ENCODE measurements at places on chromosomes 7 and 10.

GRCh38 chr7:38369816-38370493 is 96.5 kb upstream of the TARP start:
- peak; percentile 85 for DNase-seq

- peak; percentile 10 for DNase-seq
These were observed 167.7 kb upstream of the INHBA start for GRCh38 chr7:41870461-41871138.

GRCh38 chr7:72309476-72309875 is 102.7 kb downstream of the CALN1 start:
- DNase-seq = no peak

- DNase-seq = no peak
These were observed 100.9 kb upstream of the CHST15 start for GRCh38 chr10:124194199-124194824.

GRCh38 chr7:70763961-70764691 is 367.8 kb upstream of the GALNT17 start:
- peak; percentile 6 for DNase-seq

- no peak for DNase-seq
These were observed 25.8 kb downstream of the EPC1 start for GRCh38 chr10:32321016-32321631.

GRCh38 chr10:102988404-102989314 is 70.6 kb downstream of the CNNM2 start:
- no peak for DNase-seq

DNA sequence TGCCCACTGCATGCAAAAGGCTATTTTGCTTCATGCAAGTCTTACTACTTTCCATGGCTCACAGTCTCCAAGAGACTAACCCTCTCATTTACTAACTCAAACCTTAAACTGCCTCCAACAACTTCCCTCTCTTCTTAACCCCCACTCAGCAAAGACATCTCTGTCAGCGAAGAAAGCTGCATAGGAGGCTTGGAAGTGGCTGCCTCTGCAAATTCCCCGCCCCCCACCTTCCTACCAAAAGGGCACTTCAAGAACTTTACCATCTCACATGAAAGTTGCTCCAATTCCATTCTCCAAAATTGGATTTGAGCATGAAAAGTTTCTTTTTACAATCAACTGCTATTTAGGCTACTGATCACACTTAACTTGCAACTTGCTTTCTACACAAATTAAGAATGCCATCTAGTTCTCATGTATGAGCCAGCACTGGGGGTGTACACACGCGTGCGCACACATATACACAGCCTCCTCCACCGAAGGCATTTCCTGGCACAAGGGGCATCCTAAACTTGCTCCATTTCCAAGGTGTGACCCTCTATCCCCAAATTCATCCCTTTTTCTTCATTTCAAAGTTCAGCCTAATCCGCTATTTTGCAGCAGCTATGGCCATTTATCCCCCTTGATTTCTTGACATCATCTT is 1.8 kb downstream of the CCDC6 start:
- DNase-seq = no peak

DNA sequence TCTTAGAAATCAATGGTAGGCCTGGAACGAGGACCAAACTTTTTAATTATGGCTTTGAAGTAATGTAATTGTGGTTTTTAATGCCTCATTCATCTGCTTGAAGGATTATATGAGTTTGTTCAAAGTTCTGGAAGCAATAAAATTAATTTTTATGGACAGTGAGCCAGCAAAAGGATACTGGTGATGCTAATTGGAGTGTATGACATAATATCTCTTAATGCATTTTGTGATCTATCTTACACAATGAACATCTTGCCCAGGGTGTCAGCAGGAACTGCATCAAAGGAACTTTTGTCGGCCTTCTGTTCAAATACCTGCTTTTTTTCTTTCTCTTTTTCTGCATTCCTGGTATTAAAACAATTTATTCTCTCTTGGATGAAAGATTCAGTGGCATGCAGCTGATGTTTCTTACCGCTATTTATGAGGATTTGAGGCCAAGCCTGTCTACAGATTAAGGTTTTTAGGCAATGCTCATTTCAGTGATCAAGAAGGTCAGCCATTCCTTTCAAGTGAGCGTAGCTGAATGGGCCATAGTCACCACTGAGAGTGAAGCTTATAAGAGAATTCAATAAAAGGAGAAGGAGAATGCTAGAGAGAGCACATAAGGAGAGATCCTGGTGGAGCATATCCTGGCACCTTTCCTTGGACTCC is 974.8 kb downstream of the SORCS3 start:
- DNase-seq = no peak

DNA sequence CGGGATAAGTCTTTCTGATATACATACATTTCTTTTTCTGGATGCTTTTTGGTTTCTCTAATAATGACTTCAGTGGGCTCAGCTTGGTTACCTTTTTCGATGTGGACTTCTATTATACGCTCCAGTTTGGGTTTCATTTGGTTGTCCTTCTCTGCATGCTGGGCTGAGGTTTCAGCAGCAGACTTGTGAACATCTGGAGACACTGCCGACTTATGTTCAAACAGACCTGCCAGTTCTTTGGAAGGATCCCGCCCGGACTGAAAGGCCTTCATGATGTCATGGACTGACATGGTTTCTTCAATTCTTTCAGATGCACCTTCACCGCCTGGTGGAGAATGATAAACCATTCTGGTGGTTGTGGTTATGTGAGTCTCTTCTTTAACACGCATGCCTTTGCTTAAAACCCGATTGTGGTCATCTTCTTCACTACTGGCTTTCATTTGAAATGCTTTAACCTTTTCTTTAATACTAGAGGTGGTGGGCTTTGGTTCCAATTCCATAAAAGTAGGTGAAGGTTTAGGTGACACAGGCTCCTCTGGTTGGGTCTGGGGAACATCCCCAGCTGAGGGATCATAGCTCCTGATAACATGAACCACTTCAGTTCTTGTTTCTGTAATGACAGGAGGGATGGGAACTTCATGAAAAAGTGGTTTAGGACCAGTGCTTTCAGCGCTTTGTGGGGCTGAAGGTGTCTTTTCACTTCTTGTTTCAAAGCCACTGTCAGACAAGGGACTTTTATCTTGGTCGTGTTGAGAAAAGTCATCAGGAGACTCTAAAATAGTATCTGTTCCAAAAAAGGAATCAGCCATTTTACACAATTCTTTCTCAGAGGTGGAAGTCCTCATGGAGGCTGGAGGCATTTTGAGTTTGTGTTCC is 167.7 kb upstream of the CCDC6 start:
- DNase-seq = no peak

GRCh38 chr7:147771344-147771743 is 819.2 kb upstream of the C7orf33 start:
- DNase-seq = no peak

- no peak for DNase-seq
These were observed 35.8 kb downstream of the PDGFA start for GRCh38 chr7:483656-484355.

DNA sequence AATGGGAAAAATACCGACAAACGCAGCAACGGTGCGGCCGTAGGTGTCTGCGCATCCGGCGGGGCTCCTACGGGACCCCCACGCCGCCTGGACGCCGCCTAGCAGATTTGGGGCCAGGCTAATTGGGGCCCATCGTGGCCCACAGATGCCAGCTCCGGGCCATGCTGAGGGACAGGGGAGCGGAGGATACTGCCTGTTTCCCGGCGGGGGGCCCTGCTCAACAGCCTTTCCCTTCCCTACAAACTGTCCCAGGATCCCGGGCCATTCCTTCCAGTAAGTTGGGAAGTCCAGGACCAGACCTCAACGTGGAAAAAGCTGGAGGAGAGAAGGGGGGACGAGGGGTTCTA is 21.7 kb upstream of the GPER1 start:
- DNase-seq = no peak
